Fibroblast of villous mesenchyme (primary cell): ENCODE measurements at places on chromosomes 3 and 15.
A peak's percentile ranks its signal among the peaks of the same experiment; 100 is the strongest.

- peak; percentile 69 for DNase-seq
These were observed 32.2 kb downstream of the SSR3 start for GRCh38 chr3:156522673-156523072.

- peak; percentile 69 for DNase-seq
These were observed 146.6 kb downstream of the SERPINI1 start for GRCh38 chr3:167882057-167882667.

- DNase-seq = no peak
These were observed 855.1 kb downstream of the ROBO1 start for GRCh38 chr3:78912687-78913086.

GRCh38 chr3:107193116-107193515 is 184.1 kb upstream of the CCDC54 start:
- no peak for DNase-seq

DNA sequence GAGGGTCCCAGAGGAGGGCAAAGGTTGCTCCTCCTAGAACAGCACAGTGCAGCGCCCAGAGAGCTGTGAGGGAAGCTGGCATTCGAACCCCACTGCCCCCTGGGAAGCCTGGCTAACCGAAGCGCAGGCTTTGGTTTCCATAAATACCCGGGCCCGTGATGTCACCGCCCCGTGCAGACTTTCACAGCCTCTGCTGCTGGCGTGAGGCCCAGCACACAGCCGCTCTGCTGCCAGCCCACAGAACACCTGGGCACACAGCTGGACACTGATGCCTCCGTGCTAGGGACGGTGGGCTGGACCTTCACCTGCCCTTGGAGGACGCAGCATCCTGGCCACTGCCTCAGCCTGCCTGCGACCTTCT is 1.0 kb downstream of the IQSEC1 start:
- no peak for DNase-seq

- no peak for DNase-seq
These were observed 81.4 kb downstream of the IL12A start for GRCh38 chr3:160069986-160070385.

- DNase-seq = no peak
These were observed 37.9 kb downstream of the IQCB1 start for GRCh38 chr3:121796970-121797369.

DNA sequence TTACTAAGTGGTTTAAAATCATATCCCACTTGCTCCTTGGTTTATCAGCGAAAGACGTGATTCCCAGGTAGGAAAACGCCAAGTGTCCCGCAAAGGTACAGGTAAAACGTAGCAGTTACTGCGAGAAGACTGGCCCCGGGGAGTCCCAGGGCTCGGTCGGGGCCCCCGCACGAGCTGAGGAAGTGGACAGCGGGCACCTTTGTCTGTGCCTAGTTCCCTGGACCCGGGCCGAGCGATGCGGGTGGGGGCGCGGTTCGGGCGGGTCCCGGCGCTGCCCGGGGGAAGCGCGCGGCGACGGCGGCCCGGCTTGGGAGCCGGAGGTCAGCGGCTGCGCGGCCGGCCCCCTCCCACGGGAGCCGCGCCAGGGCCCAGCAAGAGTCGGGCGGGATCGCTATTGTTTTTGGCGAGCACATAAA is 864 bp upstream of the NEO1 start:
- no peak for DNase-seq
